Hematopoietic multipotent progenitor cell (in vitro differentiated cells): ENCODE measurements at places on chromosomes 5 and 9.

DNA sequence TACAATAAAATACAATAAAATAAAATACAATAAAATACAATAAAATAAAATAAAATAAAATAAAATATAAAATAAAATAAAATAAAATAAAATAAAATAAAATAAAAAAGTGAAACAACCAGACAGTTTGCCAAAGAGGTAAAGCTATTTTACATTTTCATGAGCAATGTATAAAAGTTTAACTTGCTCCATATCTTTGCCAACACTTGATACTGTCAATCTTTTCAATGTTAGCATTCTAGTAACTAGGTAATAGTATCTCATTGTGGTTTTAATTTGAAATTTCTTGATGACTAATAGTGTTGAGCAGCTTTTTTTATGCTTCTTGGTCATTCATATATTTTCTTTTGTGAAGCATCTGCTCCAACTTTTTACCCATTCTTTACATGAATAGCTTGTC lies 17.3 kb downstream of the TTC33 start:
- DNase-seq, result no peak

DNA sequence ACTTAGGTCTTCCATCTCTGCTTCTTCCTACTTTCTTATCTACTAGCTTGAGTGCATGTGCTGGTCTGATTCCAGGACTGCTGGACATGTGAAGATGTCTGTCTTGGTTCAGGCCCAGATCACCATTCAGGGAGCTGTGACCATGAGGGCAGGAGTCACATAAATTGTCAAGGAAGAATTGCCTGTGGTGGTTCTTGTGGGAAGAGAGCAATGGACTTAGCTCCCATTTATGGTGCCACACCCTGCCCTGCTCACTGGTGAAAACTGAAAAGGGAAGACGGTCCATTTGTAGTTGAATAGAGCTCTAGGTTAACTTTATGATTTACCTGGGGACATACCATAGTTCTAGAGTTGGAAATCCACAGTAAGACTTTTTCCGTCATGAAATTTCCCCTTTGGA lies 244.3 kb upstream of the ZNF608 start:
- no peak for DNase-seq

DNA sequence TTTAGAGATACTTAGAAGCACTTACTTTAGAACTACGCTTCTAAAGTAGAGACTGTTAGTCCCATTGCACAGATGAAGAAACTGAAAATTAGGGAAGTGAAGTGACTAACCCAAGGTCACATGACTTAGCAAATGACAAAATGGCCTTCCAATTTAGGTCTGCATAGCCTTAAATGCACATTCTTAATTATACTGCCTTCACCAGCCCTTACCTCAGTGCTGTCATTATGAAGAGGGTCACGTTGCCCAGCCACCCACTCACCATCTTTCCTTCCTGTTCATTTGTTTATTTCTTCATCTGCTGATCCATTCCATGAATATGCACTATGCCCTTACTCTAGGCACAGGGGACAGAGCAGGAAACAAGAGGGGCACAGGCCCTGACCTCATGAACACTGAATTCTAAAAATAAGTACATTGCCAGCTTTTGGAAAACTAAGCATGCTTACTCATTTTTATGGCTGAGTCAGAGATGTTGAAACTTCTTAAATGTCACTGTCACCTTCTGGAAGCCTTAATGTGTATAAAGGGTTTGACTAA lies 8.6 kb downstream of the HAVCR2 start:
- DNase-seq, result no peak

DNA sequence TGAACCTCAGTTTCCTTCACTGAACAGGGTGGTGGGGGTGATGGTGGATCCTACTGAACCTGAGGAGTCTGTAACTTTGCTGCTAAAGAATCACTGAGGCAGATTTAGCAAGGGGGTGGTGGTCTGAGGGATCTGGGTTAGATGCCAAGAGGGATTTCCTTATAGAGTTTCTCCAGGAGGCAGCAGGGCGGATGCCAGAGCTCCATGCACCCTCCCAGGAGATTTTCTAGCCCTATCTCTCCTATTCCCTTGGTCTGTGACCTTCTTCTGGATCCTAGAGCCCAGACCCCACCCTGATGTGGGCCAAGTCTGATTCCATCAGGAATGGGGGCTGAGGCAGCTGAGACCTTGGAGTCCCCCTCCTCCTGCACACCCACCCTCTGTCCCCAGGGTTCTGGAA lies 6.0 kb downstream of the PTGS1 start:
- DNase-seq, result no peak

DNA sequence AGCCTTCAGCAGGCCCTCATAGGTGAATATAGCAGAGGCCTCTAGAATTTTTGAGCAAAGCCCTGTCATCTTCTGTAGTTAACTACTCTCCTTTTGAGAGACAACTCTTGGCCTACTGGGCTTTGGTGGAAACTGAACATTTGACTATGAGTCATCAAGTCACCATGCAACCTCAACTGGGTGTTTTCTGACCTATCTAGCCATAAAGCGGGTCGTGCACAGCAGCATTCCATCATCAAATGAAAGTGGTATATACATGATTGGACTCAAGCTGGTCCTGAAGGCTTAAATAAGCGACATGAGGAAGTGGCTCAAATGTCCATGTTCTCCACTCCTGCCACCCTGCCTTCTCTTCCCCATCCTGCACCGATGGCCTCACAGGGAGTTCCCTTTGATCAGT lies 1115.5 kb downstream of the TAF11L14 start:
- no peak for DNase-seq

GRCh38 chr9:96874947-96875460 lies 20.7 kb upstream of the ZNF782 start:
- no peak for DNase-seq

- DNase-seq, result no peak
Observed at GRCh38 chr5:172624083-172624995, 16.7 kb upstream of the NEURL1B start.

DNA sequence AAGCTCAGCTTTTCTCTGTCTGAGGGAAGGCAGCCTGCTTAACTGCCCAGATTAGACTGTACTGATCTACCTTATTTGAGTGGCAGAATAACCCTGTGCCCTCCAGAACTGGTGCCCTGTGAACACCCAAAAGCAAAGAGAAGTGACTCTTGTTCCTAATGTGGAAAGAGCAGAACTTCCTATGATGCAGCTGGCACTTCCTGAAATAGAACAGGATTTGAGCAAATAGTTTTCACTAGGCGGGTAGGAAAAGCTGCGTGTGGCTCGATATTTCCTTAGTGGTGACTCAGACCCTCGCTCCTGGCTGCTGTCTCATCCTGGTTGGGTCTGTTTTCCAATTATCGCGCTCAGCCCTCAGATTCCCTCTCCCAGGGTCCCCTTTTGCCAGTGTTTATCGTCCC lies 89.9 kb downstream of the SH3TC2 start:
- DNase-seq, result no peak

- DNase-seq, result no peak
Observed at GRCh38 chr9:37026113-37026930, 7.7 kb downstream of the PAX5 start.
